ENCODE measurements at places on chromosomes 4 and X.

DNA sequence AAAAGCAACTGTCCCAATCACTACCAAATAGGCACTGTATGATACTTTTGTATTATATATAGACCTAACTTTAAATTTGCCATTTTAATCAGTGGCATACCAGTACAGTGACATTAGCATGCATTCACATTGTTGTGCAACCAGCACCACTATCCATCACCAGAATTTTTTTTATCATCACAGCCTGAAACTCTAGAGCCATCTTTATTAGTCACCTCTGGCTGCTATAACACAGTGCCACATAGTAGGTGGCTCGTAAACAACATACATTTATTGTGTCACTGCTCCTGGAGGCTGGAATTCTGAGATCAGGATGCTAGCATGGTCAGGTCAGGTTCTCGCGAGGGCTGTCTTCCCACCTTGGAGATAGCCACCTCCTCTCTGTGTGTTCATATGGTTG lies 188.4 kb upstream of the GALNT7 start:
- DNase-seq = no peak

GRCh38 chr4:19026281-19026680 lies 1004.7 kb upstream of the LCORL start:
- DNase-seq = no peak

DNA sequence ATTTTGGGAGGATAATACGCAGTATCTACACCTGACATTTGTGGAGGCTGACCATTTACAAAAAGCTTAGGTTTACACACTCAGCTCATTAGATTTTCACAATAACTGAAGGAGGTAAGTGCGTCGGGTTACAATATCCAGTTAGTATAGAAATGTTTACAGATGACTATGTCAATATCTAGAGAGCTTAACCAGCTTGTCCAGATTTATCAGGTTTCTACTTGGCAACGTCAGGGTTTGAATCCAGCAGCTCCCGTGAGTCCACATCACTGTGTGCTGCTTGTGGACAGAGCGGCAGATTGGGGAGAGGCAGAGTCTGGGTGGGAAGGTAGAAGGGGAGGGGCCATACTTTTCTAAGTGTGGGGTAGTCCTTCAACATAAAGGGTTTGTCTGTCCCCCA lies 28.3 kb downstream of the ARHGAP10 start:
- no peak for DNase-seq

- no peak for DNase-seq
Measured at GRCh38 chrX:133307094-133307493, 88.9 kb upstream of the TFDP3 start.

DNA sequence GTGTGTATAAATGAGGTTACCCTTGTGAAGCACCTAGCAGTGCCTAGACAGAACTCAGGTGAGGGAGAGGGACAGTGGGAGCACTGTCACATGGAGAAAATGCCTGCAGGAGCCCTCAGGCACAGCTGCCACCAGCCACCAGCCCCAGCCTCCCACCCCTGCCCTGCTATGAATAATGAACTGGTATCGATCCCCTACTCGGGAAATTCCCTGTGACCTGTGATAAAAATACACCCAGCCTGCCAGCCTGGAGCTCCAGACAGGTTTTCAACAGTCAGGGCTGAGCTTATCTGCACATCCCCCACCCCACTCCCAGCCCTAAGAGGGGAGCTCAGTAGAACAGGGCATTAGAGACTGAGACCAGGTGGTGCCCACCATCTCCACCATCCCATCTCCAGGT lies 159.6 kb upstream of the PJA1 start:
- DNase-seq = no peak

DNA sequence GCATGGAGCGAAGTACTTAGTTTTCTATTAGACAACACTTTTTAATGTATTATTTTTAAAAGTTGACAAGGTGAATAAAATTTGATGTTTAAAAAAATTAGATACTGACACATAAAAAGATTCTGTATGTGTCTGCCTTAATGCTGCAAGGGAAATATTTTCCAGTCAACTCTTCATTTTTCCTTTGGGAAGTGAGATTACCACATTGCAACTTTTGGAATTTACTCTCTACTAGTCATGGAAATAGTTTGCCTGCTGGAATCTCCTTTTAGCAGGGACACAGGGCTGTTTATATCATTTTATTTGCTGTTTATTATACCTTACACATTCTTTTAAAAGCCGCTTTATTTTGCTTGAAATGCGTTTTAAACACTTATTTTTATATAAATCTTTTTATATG lies 135.1 kb downstream of the MID1 start:
- DNase-seq = no peak

GRCh38 chr4:160716551-160716950 lies 1447.2 kb downstream of the FSTL5 start:
- no peak for DNase-seq

- no peak for DNase-seq
Measured at GRCh38 chrX:38163193-38163592, 57.5 kb downstream of the SRPX start.

- DNase-seq = no peak
Measured at GRCh38 chr4:13483136-13483767, 888 bp downstream of the RAB28 start.

DNA sequence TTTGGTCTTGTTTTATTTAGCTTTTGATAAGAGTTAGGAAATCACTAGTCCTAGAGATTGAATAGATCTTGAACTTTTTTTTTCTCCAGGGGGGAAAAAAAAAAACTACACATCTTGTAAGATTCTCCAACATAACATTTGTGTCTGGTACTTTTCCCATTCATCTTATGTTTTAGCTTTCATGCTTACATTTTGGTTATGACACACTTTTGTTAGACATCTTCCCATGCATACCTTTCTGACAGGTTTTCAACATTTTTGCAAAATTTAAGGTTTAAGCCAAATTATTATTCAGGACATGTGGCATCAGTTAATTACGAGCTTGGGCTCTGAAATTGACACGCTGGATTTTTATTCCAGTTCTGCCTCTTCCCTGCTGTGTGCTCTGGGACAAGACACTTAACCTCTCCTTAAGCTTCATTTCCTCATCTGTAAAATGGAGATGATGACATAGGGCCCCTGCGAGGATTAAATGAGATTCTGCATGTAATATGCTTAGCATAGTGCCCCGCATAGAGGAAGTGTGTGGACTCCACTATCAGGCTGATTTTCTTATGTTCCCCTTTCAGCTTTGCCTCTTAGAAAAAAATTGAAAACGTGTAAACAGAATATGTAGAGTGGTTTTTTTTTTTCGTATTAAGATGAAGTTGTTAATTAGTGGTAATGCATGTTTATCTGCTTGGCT lies 5.3 kb downstream of the KIT start:
- DNase-seq = no peak
